D341Med (cell line): ENCODE measurements at places on chromosomes 7 and 10.

DNA sequence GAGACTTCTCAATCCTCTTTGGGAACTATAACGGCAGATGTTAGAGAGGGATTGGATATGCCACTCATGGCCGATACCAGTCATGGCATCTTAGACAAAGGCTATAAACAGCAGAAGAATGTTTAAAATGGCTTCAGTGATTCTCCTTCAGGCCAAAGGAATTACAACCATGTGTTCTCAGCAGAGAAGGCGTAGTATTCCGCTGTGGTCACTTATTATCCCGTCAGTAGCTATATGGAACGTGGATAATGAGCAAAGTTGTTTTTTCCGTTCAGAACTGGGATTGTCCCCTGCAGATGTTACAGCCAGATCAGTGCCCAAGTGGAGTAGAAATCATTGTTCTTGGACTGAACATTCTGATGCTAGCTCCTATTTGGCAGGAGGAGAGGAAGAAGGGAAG lies 43.1 kb downstream of the TEX36 start:
- DNase-seq: no peak

GRCh38 chr7:77537136-77537777 lies at the start of gene PTPN12:
PTPN12 (plus strand) TSS chr7:77537295; CDS start chr7:77537547, 252 bp downstream.
- DNase-seq: peak; percentile 82

DNA sequence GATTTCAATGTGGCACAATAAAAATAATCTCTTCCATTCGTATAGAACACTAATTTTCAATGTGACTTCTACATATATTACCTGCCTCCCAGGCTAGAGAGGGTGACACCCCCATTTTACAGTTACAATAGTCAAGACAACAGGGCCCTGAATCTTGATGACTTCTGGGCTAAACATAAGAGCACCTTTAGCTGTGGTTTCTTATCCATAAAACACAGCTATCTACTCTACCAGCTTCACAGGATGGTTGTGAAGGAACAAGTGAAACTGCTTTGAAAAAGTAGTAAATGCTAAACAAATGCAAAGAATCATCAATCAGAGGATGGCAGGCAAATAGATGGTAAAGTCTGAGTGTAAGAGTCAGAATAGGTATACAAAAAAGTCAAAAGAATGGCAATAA lies 3.6 kb upstream of the TLL2 start:
- no peak for DNase-seq

- DNase-seq: no peak
These were observed 536.8 kb upstream of the NRP1 start for GRCh38 chr10:33871061-33871956.

GRCh38 chr10:51928162-51928561 lies 228.8 kb upstream of the CSTF2T start:
- DNase-seq: no peak

DNA sequence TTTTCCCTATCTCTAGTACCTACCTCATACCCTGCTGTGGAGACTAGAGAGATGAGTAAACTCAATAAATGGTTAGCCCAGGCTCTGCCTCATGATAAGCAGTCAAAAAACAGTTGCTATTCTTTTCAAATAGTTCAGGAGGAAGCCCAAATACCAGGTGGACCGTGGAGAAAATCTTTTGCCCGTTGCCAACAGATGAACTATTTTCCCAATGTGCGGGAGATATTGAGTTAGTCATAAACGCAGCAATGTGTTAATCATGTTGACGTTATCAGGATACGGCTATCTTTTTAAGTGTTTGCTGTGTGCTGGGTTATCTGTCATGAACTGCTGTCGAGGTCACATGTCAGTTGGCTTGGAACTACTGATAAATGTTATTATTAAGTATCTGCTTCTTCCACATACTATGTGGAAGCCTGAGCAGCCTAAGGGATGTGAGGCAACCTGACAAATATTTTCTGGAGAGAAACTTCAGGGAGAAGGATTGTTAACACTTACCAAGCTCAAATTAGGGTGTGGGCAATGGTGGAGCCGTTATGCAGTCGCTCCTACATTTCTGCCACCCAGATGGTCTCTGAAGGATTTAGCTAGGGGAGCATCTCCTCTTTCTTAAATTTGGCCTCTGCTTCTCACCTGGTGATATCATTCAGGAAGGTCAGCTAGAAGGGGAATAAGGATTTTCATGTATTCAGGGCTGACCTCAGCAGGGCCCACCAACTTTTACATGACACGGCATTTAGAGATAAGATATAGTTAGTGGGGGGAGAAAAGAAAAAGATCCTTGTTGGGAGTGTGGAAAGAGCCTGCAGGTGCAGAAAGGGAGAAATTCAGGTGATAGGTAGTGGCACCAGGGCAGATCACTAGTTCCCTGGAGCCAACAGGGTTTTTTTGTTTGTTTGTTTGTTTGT lies 33.5 kb upstream of the SLC26A3 start:
- DNase-seq: no peak

GRCh38 chr10:75736889-75737579 lies 305.6 kb downstream of the LRMDA start:
- DNase-seq: no peak

DNA sequence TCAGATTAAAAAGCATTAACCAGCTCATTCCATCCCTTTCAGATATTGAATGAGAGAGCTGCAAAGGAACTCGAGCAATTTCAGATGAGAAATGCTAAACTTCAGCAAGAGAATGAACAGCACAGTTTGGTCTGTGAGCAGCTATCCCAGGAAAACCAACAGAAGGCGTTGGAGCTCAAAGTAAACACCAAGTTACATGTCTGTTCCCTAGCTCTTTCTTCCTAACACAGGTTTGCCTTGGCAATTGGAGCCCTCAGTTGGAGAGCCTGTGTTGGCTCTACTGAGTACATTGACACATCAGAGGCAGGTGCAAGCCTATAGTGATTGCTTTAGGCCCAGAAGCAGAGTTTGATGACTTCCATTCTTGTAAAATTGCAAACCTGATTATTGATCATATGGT lies 14.7 kb downstream of the CFAP58 start:
- DNase-seq: no peak

DNA sequence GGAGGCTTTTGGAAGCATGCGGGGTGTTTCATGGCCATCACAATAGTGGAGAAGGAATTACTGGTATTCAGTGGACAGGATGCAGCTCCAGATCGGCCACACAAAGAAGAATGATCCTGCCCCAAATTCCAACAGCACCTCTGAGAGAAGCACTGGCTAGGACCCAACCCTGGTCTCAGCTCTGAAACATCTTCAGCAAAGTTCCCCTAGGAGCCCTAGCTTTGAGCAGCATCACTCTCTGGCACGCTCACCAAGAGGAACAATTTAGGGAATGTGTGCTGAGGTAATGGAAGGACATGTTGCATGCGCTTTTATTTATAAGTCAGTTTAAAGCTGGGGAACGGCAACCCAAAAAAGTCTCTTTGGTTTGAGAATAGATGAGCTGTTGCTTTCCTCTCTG lies 5.5 kb upstream of the OPN1SW start:
- no peak for DNase-seq

- DNase-seq: no peak
These were observed 582 bp downstream of the STEAP2 start for GRCh38 chr7:90212149-90212495.

GRCh38 chr10:14573666-14574261 lies 200.9 kb downstream of the FAM107B start:
- no peak for DNase-seq

DNA sequence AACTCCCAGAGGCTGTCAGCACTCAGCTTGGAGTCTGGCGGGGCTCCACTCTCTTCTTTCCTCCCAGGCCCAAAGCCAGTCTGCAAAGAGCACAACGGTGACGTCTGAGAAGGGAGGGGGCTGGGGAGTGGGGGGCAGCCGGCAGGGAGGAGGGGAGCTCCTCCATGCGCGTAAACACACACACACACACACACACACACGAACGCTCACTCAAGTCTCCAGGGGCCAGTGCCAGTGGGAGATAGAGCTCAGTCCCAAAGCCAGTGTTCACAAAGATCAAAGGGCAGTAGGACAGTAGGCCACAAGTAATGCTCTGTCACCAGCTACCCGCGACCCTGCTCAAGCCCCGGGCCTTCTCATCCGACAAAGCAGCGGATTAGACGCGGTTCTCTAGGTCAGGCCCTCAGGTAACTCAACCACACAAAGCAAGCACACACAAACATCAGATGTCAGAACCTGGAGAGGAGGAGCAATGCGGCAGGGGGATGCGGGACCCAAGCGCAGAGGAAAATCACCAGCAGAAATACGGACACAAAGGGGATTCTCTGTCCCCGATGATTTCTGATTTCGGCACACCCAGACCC lies 19.9 kb downstream of the TCAF1 start:
- DNase-seq: peak; percentile 61

- no peak for DNase-seq
These were observed 101.1 kb downstream of the ELAPOR2 start for GRCh38 chr7:86958380-86958779.

GRCh38 chr10:541750-542371 lies 147.6 kb downstream of the DIP2C start:
- DNase-seq: no peak

DNA sequence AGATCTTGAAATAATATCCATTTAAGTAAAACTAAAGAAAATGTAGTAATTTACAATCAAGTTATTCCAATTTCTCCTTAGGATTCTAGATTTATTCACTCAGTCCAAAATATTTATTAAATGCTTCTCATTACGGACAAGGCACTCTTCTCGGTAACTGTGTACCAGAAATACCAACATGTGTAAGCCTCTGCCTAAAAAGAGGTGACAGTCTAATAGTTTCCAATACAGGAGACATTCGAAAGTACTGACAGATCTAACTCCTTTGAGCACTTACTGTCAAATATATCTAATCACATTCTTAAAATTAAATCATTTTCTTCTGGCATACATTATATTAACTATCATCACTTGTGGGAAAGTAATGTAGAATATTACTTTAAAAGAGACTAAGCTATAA lies 26.9 kb downstream of the TMEM168 start:
- DNase-seq: no peak

GRCh38 chr10:32207544-32207943 lies 139.4 kb downstream of the EPC1 start:
- peak; percentile 65 for DNase-seq

GRCh38 chr10:19977097-19977521 lies 160.9 kb downstream of the PLXDC2 start:
- peak; percentile 18 for DNase-seq

DNA sequence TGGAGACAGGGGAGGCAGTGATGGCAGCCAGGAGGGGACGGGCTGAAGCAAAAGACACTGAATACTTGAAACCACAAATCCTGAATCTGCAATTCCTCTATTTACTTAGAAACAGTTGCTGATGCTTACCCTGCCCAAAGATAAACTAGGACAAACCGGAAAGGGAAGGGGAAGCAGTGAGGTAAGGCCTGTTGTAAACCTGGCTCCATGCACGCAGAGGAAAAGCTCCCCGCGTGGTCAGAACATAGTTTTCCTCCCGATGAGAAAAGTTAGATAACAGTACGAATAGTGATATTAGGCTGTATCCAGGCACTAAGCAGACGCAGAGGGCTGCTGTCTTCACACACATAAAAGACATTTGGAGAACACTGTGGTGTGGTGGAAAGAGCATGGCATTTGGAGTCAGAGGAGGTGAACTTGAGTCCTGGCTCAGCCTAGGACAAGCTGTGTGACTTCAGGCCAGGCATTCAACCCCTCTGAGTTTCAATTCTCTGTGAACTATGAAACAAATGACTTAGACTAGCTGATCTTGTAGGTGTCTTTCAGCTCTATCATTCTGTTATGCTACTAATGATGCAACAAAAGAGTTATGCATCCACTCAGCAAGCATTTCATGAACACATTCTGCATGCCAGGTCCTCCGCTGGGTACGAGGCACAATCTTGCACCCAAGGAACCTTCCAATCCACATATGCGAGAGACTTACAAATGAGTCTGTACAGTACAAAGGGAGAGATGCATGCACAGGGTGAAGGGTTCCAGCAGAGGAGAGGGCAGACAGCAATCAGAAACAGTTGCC lies 80.9 kb downstream of the SORBS1 start:
- no peak for DNase-seq

DNA sequence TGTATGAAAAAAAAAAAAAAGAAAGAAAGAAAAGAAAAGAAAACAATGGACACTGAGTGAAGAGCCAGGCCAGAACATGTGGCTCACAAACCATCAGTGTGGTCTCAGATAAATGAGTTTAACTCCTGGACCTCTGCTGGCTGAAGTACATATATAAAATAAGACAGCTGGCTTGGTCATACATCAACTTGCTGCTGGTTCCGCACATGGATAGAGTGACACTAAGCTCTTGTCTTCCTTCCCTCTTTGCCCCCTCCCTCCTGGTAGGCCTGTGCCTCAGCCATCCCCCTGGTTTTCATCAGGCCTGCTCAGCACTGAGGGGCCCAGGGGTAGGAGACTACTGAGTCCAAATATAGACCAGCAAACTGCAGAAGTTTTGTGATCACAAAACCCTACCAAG lies 58.1 kb upstream of the DGKI start:
- no peak for DNase-seq

DNA sequence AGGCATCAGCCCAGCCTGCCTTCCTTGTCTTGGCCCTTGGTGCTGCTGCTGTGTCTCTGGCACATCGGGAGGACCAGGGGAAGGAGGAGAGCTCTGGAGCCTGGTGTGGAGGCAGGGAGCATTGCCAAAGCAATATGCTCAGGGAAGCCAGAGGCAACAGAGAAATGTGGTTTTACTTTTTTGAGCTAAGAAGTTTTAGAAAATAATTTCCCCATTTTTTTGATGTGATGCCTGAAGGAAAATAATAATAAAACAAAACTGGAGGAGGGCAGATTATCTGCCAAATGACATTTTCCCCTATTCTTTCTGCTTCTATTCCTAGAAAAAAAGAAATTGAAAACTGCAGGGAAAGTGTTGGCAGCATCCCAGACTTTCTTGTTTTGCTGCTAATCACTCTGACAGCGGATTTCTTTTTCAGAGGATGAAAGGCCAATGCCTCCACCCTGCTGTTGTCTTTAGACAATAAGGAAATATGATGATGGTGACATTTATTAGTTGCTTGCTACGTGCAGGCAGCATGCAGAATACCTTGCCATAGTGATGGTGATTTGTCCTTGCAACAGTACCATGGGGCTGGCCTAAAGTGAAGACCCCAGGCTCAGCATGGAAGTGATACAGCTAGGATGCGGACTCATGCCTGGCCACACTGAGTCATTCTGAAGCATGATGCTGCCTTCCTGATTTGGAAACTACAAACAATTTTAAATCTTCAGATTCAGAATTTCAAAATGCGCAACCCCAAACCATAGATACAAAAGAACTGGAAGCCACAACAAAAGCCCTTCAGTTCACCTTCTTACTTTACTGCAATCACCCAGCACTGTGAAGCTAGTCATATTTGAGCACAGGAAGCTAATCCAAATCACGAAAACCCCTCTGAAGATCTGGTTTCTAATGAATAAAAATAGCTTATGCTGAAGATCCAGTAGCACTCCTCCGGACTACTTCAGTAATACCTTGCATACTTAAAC lies 260.2 kb upstream of the TMEM72 start:
- no peak for DNase-seq
